NCI-H1694 treated with DMSO at 0.1 percent for 48 hours (cell line): ENCODE measurements at places on chromosomes 5 and 9.

DNA sequence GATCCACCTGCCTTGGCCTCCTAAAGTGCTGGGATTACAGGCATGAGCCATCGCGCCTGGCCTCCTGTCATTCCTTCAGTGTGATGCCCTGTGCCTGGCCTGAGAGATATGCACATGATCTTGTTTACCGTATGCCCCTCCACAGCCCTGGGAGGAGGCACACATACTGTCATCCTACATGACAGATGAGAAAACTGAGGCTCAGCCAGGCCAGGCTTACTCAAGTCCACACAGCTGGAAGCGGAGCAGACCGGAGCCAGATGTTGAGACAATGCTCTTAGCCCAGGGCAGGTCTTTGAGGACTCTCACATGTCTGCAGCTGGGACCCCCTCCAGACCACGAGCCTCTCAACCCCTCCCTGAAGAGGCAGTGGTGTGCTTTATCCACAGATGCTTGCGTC is 38.7 kb upstream of the SH3PXD2B start:
- DNase-seq: no peak

DNA sequence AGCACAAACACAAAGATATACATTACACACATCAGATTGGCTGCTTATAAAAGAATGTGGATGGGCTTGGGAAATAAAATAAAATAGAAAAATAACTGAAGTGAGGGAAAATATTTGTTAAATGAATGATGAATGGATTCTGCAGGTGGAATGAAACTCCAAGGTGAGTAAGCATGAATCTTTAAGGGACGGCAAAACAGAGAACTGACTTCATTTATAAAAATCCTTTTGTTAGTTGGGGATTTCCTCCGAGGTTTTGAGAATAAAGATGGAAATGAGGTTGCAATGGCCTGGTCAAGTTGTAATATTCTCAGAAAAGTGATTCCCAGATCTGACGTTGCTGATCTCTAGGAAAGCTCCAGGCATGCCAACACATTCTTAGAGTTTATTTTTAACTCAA is 20.9 kb upstream of the SEMA6A start:
- no peak for DNase-seq

- DNase-seq: no peak
Measured at GRCh38 chr9:134633362-134634142, 8.1 kb upstream of the COL5A1 start.

DNA sequence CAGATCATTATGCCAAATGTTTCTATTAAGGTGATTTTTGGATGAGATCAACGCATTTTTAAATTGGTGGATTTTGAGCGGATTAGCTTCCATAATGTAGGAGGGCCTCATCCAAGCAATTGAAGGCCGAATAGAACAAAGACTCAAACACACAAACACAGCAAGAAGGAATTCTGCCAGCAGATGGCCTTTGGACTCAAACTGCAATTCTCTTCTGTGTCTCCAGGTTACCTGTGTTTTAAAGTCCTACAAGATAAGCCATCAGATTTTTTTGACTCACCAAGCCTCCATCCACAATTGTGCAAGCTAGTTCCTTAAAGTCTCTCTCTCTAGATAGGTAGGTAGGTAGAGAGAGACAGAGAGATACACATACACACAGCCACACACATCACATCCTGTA is 25.5 kb downstream of the CDH6 start:
- no peak for DNase-seq

DNA sequence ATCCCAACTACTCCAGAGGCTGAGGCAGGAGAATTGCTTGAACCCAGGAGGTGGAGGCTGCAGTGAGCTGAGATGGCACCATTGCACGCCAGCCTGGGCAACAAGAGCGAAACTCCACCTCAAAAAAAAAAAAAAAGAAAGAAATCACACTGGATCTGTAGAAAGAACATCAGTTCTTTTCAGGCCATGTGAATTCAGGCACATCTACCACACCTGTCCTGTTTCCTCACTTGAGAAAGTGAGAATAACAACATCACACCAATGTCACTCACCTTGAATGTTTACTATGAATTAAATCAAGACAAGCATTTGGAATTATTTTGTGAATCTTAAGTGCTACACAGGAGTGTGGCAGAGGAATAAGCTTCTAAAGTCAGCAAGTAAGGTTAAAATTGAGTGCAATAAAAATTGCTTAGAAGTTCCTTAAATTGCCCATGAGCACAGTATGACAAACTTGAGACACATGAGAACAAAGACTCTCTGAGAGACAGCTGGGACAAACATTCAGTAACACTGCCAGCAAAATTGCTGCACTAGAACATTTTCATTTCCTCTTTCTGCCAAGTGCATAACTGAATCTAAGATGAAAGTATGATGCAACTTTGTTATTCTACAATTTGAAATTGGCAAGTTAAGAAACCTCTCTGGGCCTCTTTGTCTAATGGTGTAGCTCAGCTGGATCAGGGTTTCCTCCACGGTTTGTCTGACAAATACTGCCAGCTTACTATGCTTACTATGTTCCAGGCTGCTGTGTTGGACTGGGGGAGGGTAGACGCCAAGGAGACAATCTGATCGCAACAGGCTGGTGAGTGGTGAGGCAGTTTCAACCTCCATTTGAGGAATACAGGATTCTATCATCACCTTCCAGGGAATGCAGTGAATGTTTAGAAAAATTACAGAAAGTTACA is 1.9 kb upstream of the RIC1 start:
- DNase-seq: peak; percentile 7

GRCh38 chr9:100465761-100466160 is 7.2 kb upstream of the TMEFF1 start:
- DNase-seq: no peak

DNA sequence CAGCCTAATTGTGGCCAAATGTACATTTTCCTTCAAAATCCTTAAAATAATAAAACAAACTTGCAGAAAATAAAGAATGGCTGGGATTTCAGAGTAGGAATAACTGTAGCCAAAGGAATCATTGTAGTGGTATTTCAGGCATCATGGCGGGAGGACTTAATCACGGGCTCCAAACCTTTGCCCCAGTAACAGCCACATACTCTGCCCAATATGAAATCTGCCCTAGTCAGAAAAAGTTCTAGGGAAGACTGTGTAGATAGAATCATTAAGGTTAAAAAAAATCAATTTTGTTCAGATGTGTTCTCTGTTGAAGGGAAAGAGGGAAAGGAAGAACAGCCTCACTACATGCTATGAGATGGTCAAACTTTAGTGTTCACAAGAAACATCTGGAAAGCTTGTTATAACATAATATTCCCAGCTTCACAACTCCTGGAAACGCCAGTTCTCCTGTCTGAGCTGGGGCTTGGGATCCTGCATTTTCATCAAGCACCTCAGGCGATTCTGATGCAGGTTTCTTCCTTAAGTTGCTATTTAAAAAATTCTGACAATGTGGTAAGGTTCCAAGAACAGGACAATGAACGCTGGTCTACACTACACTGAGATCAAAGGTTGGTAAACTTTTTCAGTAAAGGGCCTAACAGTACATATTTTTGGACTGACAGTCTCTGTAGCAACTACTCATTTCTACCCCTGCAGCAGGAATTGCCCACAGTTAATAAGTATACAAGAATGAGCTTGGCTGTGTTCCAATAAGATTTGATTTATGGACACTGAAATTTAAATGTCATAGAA is 87.9 kb downstream of the CEMIP2 start:
- no peak for DNase-seq

DNA sequence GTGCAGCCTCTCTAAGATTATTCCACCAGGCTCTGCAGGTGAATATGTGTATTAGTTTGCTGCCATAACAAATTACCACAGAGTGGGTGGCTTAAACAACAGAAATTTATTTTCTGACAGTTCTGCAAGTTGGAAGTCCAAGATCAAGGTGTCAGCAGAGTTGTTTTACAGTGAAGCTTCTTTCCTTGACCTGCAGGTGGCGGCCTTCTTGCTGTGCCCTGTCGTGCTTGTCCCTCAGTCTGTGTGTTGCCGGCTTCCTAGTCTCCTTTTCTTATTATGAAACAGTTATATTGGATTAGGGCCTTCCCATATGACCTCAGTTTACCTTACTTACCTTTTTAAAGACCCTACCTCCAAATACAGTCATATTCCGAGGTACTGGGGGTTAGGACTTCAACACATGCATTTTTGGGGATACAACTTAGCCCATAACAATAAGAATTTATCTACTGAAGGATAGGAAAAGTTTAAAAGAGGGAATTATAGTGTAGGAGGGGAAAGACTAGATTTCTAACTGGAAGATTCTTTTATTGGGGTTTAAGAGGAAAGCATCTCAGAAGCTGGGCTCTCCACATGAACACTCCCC is 97.4 kb downstream of the OSTF1 start:
- no peak for DNase-seq

- no peak for DNase-seq
Measured at GRCh38 chr5:171728686-171729085, 56.9 kb upstream of the SMIM23 start.

- DNase-seq: no peak
Measured at GRCh38 chr5:96391921-96392320, 41.1 kb downstream of the PCSK1 start.

- no peak for DNase-seq
Measured at GRCh38 chr5:72860499-72860898, 44.0 kb downstream of the TNPO1 start.

GRCh38 chr5:162242416-162242815 is 174.8 kb downstream of the GABRG2 start:
- DNase-seq: no peak

GRCh38 chr5:173634465-173634983 is 18.1 kb upstream of the BOD1 start:
- DNase-seq: no peak

DNA sequence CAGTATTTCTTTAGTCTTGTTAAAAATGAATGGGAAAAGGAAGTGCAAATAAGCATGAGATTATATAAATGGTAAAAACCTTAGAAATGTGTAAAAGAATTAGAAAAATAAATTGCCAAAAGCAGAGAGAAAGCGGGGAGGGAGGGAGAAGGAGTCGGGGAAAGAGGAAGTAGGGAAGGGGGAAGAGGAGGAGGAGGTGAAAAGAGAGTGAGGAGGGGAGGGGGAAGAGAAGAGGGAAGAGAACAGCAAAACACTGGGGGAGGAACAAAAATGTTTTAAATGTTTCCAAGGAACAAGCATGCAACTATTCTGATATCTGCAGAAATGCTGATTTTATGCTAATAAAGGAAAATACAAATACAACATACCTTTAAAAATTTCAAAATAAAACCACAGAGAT is 317.5 kb downstream of the PIK3R1 start:
- no peak for DNase-seq

GRCh38 chr9:92044936-92045335 is 70.3 kb downstream of the SPTLC1 start:
- no peak for DNase-seq

DNA sequence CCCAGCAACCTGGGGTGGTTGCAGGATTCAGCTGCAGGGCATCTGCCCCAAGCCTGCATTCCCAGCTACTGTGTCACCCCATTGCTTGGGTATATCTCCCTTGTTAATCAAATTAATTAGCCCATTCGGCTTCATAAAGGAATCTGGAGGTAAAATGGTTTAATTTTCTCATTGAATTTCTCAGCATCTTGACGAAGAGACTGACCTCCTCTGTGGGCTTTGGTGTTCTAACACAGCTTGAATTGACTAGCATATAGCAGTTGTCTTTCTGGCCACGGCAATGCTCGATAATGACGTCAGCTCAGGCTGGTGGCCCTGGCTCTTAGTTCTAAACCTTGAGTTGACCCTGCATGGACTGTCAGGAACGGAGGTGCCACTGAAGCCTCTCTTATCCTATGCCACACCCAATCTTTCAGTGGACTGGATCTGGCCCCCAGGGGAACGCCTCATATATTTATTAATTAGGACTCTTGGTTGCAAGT is 72.4 kb downstream of the MSX2 start:
- no peak for DNase-seq

DNA sequence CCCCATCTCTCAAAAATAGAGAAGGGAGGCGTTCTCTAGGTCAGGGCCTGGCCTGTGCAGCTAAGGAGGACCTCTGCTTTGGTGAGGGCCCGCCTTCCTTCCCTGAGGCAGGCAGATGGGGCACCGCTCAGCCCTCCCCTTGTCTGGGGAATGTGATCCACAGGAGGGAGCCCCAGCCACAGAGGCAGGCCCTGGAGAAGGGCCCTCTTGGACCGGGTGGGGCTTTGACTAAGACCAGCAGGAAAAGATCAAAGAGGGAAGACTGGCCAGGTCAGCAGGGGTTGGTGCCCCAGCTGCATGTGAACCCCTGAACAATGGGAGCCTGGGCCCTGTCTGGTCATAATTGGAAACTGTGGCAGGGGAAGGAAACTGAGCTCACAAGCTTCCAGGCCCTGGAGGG is 21.9 kb downstream of the PTPA start:
- DNase-seq: no peak

- no peak for DNase-seq
Measured at GRCh38 chr5:157494178-157494832, 34.3 kb downstream of the NIPAL4 start.

DNA sequence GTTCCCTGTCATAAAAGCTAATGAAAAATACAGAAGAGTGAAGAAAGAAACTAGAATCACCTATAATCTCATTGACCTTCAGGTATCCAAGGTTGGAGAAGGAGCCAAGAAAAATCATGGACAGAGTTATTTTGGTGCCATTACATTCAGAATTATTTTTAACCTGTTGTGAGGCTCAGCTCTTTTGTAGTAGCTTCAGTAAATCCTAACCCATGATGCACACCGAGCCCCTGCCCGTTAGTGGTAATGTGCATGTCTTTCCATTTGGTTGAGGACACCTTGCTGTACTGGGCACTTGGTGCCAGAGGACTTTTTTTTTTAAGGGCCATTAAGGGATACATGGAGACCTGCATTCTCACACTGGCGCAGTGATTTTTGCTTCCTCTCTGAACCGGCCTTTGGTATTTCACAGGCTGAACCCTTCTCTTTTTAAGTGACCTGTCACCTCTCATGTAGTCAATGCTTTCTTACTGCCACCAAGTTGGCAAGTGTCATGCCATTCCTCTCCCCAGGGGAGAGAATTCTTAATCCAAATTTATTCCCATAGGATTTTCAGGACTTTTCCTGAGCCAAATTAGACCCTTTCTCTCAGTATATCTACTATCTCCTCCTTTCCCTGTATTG is 125.6 kb downstream of the SMARCA2 start:
- DNase-seq: no peak

DNA sequence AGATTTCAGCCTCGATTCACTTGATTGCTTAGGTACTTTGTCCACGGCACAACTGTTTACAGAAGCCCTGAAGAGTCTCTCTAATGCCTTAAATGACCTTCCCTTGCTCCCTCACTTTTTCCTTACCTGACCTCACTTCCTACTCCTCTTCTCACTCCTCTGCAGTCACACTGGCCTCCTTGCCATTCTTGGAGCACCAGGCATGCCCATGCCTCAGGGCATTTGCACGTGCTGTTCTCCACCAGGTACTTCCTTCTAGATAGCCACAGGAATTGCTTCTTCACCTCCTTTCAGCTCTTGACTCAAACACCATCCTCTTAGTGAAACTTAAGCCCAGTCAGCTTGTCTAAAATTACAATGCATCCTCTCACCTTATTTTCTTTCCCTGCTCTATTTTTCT is 52.4 kb upstream of the TRAF1 start:
- no peak for DNase-seq

DNA sequence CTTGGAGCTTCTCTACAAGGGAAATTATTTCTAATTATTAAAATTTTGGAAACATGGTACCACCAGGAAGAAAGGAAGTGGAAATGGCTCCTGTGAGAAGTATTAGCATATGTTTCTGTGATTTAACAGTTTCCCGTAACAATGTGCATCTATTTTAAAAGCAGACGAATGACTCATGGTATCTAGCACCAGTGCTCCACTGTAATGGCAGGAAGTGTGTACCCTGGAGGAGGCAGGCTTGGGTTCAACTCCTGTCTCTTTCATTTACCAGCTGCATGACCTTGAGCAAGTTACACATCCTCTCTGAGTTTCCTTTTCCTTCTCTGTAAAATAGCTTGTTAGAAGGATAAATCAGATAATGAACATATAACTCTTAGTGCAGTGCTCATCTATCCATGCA is 41.0 kb upstream of the ANGPTL2 start:
- no peak for DNase-seq

- DNase-seq: no peak
Measured at GRCh38 chr5:150774145-150774544, 4.4 kb upstream of the SMIM3 start.
